ENCODE measurements at places on chromosomes 4 and X.

DNA sequence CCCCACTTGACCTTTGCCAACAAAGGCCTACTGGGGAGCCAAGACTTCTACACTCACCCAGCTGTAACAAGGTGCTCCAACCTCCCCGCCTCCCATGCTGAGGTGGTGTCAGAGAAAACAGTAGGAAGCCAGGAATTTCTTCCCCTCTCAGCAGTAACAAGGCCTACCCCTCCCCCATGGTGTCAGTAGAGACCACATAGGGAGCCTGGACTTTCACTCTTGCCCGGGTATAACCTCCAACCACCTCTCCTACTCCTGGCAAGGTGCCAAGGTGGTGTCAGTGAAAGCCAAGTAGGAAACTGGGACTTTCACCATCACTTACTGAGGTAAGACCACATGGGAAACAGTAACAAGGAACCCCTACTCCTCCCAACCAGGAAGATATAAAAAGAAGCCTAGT is 93.1 kb downstream of the SLC16A2 start:
- no peak for DNase-seq

DNA sequence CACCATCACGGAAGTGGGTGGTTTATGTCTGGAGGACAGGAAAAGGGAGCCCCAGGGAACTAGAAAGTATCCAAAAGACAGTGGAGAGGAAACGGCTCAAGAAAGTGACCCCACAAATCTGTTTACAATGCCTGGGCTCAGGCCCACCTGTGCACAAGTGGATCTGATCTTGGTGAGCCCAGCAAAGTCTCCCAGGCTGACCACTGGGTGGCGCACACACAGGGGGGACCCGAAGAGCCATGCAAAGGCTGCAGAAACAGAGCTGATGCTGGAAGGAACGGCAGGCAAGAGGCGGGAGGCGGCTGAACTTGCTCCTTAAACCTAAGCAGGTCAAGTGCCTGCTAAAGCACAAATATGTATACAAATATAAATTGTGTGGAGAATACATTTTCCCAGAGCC is 9.6 kb downstream of the HAUS7 start:
- peak; percentile 54 for DNase-seq

GRCh38 chr4:46249106-46249505 is 125.3 kb upstream of the GABRG1 start:
- no peak for DNase-seq

DNA sequence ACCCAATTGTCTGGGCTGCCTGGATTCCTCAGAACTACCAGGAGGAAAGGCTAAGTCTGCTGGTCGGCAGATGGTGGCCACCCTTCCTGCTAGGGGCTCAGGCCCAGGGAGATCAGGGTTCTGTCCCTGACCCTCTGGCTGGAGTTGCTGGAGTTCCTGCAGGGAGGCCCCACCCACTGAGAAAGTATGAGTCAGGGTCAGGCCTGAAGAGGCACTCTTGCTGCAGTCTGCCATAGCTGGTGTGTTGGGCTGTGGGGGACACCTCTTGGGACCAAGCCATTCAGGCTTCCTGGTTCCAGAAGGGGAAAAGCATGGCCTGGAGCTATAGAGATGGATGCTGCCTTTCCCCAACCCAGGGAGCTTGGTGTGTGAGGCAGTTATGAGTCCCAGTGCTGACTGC is 40.4 kb upstream of the PCDH18 start:
- DNase-seq, result no peak

GRCh38 chrX:135477576-135477975 is 42.9 kb upstream of the INTS6L start:
- peak; percentile 64 for DNase-seq

DNA sequence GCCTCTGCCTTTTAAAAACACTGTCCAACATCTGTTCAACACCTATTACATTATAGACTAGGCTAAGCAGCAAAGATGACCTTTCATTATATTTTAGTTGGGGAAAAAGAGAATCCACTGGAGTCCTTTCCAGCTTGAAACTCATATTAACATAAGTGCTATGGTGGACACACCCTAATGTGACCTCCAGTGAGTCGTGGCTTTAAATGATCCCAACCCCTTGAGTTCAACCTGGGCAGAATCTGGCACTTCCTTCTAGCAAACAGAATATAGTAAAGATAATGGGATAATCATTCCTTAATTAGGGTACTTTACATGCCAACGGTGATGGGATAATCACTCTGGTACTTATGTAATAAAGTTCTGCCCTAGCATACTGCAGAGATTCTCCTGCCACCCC is 162.6 kb downstream of the MAB21L2 start:
- no peak for DNase-seq

- no peak for DNase-seq
These were observed 105.9 kb downstream of the SLC10A7 start for GRCh38 chr4:146415829-146416228.

DNA sequence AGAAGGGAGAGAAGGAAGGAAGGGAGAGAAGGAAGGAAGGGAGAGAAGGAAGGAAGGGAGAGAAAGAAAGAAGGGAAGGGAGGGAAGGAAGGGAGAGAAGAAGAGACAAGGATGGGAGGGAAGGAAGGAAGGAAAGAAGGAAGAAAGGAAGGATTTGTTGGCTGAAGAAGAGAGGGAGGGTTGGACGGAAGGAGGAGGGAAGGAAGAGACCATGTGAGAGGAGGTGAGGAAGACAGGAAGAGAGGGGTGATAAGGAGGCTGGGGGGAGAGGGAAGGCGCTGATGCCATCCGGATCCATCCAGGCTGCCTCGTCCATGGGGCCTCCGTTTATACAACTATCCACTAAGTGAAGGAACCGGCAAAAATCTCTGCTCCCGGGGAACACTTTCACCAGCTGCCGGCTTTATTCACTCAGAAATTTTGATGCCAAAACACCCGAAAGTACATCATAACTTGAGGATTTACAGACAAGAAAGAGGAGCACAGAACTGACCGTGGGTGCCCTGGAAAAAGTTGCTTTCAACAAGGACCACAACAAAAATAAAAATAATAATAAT is 14.9 kb downstream of the DHRSX start:
- DNase-seq, result peak; percentile 11

GRCh38 chr4:40731792-40732245 is 17.9 kb upstream of the NSUN7 start:
- DNase-seq, result no peak

DNA sequence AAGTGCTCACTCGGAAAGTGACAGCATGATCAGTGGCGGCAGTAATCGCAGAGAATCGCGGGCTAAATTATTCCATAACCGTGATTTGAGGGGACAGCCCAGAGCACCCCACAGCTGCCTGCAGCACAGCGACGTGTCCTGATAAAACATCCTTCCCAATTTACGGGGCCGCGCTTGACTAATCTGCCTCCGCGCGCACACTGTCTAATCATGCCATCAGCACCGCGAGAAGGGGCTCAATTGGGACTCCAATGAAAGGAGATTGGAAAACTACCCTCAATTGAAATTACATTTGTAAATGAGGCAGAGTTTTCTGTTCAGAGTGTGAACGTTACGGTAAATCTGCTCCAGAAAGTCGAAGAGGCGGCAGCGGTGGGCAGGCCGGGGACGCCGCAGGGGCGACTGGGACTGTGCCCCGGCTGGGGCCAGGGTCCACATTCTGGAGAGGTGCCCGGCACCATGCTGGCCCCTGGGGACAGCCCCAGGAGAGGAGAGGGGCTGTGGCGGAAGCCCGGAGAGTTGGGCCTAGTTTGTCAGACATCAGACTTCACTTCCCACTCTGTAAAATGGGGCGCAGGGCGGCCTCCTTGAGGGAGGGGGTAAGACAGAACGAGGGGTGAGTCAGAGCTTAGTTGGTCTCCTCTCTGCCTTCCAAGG is 107.7 kb downstream of the FAM53A start:
- DNase-seq, result no peak

DNA sequence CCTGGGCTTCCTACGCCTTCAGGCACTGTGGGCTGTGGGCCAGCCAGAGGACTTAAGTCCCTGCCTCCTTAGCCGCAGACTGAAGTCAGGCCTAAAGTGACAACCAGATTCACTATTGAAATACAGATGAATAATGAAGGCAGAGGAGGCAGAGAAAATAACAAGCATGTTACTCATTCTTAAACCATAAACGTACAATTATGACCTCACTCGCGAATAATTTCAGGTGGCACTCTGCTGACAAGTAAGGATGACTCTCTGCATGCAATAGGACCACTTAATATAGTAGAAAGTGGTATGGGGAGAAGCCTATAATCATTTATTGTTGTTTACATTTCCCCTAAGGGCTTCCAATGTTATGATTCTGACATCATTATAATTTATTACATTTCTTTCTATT is 409.2 kb upstream of the FGF13 start:
- no peak for DNase-seq

- no peak for DNase-seq
These were observed 464.1 kb upstream of the TRAM1L1 start for GRCh38 chr4:117549524-117549923.

DNA sequence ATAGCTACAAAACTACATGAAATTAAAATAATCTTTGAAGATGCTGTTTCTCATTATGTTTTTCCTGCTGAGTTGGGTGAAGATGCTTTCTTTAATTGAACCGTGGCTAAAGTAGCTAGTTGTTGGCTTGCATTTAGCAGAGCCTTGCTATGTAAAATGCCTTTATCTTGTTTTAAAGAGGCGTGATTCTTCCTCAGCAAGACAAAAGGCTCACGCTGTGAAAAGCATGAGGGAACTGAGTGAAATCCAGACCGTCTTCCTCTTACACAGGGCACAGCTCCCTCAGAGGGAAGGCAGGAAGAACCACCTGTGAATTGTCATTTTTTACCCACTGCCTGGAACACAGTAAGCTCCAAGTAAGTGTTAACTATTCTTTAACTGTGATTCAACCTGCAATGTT is 39.0 kb upstream of the ZNF518B start:
- no peak for DNase-seq

DNA sequence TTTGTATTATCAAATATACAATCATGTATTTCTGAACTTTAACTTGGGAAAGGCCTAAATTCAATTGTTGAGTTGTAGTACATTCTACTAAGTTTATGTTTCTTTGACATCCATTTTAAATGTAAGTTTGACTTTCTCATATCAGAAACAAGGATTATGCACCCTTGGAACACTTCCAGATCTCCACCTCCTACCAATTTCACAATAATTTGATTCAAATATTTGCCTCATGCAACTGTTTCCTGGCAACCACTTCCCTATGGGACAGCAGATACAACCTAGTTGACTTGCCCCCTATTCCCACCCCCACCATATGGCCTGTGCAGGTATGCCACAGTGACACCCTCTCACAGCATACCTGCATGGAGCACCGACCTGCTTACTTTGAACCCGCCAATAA is 506.4 kb upstream of the PABPC4L start:
- no peak for DNase-seq

GRCh38 chr4:79358438-79358837 is 32.6 kb upstream of the NAA11 start:
- no peak for DNase-seq

DNA sequence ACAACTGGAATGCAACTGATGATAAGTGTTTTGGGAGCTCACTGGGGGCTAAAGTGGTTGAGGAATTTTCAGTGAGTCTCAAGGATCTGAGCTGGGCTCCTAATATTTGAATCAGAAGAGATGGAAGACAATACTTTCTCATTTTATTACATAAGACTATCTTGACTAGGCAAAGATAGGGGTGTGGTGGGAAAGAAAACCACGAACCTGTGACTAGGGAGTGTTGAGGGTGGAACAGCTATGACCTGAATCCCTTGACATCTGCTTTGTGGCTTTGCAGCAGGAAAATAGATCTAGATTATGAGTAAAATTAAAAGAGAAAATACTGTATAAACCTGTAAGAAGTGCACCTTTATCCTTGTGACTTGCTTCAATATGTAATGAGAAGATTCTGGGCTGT is 295.1 kb upstream of the TEX13A start:
- no peak for DNase-seq

DNA sequence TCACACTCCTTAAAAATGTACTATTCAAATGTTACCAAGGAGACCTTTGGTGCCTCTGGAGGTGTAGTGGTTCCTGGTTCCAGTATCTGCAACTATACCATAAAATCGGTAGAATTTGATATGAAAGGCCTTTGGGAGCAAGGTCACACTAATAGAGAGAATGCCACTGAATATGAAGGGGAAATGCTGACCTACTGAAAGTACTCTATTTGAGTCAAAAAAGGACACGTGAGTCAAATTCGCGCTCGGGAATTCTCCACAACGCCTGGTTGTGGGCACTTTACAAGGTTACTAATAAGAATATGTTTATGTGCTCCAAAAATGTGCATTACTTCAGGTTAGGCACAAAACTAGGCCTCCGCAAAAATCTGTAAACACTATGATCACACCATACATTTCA is 39.5 kb upstream of the RELL1 start:
- DNase-seq, result no peak

DNA sequence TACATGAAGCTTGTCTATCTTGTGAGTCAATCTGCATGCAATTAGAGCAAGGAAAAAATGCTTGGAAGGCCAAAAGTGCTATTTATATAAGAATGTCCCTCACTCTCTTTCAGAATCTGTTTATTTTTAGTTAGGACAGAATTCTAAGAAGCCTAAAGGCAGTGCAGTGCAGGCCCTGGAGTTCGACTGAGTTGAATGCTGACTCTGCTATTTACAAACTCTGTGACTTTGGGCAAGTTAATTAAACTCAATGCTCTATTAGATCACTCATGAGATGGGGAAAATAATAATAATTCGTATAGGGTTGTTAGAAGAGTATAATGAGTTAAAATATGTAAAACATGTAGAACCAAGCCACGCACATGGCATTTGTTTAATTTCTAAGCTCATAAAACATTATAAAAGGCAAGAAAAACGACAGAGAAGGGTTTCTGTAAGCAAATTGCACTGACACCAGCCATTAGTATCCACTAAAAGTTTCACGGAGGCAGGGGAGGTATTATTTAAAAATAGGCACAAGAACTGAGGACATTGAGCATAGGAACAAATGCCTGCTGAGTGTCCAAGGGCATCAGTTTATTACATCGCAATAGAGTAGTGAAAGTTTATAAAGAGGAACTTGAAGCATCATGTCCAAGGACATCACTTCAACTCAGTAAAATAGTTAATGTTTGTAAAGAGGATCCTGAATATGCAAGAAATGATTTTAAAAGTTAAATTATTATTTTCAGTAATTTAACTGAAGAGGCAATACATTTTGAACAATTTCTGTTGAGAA is 115.0 kb upstream of the INPP4B start:
- DNase-seq, result no peak

GRCh38 chr4:179539641-179540040 is 2097.4 kb upstream of the AGA start:
- DNase-seq, result no peak

DNA sequence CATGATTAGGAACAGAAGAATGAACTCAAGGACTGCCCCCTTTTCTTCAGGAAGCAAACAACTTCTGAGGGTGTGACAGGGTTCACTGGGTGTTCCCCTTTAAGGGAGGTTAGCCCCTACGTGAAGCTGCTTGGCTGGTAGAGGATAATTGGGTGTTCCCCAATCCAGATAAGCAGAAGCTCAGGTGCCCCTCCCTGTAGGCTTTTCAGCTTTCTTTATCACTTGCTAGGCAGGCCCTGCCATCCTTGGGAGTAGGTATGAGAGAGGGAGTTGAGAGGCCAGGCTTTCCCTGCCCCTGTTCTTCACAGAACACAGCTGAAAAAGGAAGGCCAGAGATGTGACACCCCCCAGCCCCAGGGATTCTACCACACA is 44.2 kb downstream of the RTL9 start:
- no peak for DNase-seq

- DNase-seq, result peak; percentile 74
These were observed 67.5 kb upstream of the CLDN34 start for GRCh38 chrX:9899640-9900111.

GRCh38 chrX:151177141-151178027 is 1.0 kb downstream of the GPR50 start:
- DNase-seq, result no peak
